ENCODE measurements at places on chromosomes 2 and 18. TPM values are rescaled to one million over a fixed set of nuclear protein-coding genes. Genes with fewer than 3 reads are reported as not detected.

DNA sequence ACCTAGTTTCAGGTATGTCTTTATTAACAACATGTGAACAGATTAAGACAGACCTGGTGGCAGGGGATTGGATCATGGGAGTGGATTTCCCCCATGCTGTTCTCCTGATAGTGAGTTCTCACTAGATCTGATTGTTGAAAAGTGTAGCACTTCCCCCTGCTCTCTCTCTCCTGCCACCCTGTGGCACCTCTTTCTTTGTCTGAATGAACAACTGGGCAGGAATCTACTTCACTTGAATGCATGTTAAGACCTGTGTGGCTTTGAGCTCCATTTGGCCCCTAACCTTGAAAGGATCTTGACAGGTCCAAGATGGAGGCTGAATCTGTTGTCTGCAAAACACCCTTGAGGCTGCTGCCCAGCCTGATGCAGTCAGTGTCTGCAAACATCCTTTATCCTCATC is 194.4 kb downstream of the RNF144A start:
- no peak for DNase-seq

- no peak for DNase-seq
These were observed 127.9 kb downstream of the AGAP1 start for GRCh38 chr2:235621736-235622135.

GRCh38 chr2:203809084-203809521 is 58.5 kb upstream of the CTLA4 start:
- no peak for DNase-seq

DNA sequence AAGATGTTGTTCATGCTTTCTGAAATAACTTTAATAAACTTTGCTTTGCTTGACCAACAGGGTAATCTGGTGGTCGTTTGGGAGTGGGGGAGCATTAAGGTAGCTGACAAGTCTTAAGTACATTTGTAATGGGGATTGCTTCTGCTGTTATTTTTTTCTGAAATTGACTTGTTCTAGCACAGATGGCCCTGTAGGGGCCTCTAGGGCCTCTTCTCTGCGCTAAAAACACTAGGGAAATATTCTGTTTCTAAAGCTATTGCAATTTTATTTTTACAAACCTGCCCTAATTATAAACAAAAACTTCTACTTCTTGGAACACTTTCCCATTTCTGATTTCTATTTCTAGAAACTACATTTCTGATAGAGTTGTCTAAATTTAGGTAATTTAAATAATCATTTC is 191.3 kb upstream of the KCNJ3 start:
- no peak for DNase-seq

DNA sequence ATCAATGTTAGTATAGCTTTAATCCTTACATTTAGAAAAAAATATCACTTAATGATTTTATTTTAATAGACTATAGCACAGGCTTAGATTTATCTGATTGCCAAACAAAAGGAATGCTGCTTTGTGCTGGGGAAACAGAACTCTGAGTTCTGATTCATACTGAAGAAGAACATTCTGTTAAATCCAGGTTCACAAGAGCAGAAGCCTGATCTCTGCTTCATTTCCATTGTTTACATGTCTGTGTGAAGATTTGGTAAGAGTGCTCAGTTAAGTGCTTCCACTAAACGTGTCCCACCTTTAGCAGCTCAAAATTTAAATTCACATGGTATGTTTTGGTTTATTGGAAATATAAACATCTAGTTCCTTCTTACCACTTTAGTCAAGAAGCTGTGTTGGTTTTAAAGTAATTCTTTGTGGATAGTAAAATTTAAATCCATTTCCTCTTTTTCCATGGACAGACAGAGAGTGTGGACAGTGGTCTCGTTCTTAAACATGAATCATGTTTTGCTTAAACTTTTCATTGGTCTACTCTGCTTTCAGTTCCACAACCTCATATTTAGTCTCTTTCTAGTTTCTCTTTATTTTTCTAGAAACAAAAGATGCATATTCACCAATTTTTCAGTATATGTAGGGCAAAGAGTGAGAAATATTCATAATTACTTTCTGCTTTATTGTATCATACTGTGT is 59.1 kb downstream of the NYAP2 start:
- no peak for DNase-seq

The SERPINB11 gene
- total RNA-seq = not detected

The AUP1 gene
- total RNA-seq = 46.9 TPM
